ENCODE measurements at places on chromosomes 5 and 9.

- no peak for DNase-seq
These were observed 108.5 kb upstream of the TXNDC8 start for GRCh38 chr9:110446171-110446570.

- DNase-seq: no peak
These were observed 530.4 kb downstream of the ACTL7B start for GRCh38 chr9:108325406-108325805.

DNA sequence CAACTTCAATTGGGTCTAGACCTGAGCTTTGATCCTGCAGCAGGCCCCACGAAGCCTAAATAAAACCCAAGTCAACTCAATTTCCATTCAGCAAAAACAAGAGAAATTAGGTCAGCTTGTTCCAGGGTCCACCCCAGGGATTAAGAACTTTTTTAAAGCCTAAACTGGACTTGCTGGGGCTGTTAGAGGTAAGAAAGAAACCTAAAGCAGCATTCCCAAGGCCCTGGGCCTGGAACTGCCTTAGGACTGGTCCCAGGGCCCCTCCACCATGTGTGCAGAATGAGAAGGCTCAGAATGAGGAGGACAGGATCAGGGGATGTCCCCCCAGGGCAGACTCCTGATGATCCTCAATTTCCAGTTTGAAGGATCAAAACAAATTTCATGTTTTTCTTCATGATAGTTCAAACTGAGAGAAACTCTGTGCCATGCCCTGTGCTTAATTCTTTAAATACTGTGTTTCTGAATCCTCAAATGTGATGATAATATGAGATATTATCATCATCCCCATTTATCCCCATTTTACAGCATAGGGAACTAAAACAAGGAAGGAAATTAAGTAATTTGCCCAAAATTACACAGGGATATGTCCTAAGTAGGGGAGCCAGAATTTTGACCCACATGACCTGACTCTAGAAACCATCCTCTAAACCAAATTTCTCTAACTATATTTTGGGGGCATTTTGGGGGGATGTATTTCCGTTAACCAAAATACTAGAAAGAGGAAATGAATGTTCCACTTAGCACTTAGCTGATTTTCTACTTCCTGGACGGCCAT, 64.5 kb downstream of the DENND1A start:
- DNase-seq: no peak

- DNase-seq: no peak
These were observed 32.9 kb downstream of the PRLR start for GRCh38 chr5:35197351-35197750.

DNA sequence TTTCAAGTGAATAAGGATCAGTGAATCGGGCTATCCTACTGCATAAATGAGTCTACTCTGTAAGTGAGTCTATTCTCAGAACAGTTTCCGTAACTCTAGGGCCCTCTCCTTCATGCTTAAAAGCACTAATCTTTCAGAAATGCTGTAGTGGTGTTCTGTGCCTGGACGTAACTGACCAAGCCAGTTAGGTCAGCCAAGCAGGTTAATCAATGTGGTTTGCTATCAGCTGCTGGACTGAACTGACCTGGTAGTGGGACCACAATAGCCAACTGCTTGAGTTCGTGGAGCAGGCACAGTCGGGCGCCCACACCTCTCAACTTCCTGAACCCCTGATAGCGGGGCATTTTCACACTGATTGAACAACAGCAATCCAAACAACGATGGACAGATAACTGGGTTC, 6.8 kb downstream of the SLC1A3 start:
- no peak for DNase-seq

- peak; percentile 56 for DNase-seq
These were observed 650.3 kb downstream of the CCDC171 start for GRCh38 chr9:16202914-16203728.
